Fibroblast of skin of right biceps (primary cell): ENCODE measurements at places on chromosomes 11 and 22.
A peak's percentile ranks its signal among the peaks of the same experiment; 100 is the strongest.

GRCh38 chr11:128424271-128424711 is 163.1 kb downstream of the ETS1 start:
- no peak for DNase-seq

DNA sequence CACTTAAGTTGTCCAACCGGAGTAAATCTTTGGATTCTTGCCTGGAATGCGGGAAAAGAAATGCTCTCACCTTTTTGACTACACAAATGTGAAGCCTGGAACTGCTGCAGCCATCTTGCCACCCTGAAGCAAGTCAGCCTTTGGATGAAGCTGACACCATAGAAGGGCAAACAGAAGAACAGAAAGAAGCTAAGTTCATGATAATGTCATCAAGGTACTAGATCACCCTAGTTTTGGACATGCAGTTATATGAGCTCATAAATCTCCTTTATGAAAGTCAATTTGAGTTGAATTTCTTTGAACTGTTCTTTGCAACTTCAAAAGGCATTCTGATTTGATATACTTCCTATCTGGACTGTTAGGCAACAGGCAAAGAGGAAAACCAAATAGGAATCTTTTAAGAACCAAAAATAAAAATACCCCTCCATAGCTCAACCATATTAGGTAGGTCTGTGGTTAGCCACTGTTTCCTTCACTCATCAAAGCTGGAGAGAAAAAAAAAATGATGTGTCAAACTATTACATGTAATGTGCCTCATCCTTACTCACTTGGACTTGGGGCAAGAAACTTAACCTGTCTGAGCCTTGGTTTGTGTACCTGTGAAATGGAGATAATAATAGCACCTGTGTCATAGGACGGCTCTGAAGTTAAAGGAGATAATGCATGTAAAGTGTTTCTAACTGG is 91.9 kb downstream of the WT1 start:
- DNase-seq: peak; percentile 33

- DNase-seq: no peak
Measured at GRCh38 chr11:70573701-70574151, 175.4 kb downstream of the CTTN start.

- DNase-seq: peak; percentile 90
Measured at GRCh38 chr11:8813658-8814057, 97.3 kb upstream of the AKIP1 start.

DNA sequence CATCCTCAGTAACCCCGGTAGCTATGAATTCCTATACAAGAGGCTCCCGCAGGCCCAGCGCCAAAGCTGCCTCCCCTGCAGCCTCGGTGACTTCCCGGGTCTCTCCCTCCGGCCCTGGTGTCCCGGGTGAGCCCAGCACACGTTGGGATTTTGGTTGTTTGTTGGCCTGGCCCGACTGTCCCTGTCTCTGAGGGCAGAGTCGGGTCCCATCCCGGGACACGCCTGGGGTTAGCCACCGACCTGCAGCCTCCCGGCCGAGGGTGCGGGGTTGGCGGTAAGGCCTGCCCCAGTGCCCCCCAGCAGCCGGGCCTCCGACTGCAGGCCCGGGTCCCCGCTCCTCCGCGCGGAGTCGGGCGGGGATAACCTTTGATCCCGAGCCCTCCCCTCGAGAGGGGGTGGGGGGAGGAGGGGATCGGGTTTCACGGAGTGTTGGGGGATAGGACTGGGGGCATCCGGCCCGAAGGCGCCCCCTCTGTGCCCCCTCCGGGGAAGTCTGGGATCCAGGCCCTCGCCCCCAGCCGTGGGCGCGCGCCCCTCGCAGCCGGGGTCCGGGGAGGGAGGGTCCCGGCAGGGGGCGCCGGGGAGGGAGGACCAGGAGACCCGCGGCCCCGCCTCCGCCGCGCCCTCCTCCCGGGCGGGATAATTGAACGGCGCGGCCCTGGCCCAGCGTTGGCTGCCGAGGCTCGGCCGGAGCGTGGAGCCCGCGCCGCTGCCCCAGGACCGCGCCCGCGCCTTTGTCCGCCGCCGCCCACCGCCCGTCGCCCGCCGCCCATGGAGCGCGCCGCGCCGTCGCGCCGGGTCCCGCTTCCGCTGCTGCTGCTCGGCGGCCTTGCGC is at the start of gene FBLN1:
FBLN1 (plus strand) TSS at position 669 of the 835 bp plus-strand sequence; CDS start at position 772, 103 bp downstream.
- peak; percentile 61 for DNase-seq

GRCh38 chr11:46895821-46896220 is 22.5 kb downstream of the LRP4 start:
- DNase-seq: no peak

- DNase-seq: peak; percentile 52
Measured at GRCh38 chr22:26845021-26845743, 187.8 kb downstream of the MIAT start.

- DNase-seq: no peak
Measured at GRCh38 chr22:49928555-49929210, 10.2 kb downstream of the CRELD2 start.
